ENCODE measurements at places on chromosomes 7 and 10.

GRCh38 chr7:123432601-123433000 lies 101.8 kb downstream of the IQUB start:
- no peak for DNase-seq

DNA sequence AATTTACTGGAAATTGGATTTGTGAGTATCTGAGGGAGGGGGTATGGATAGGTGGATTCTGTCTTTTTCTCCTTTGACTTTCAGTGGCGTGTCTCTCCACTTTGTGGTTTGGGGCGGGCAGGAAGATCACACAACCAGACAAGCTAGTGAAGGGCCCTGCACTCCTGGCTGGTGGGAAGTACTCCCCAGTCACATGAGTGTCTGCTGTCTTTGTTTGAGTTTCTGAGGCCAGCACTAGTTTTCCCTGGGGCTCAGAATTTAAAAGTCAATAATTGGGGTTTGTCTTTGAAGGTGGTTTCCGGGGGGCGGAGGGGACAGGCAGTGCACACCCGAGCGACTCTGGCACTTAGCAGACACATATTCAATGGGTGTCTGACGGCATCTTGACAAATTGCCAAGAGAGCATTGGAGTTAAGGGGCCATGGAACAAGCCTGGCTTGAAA lies 120.1 kb downstream of the WDFY4 start:
- DNase-seq: no peak

DNA sequence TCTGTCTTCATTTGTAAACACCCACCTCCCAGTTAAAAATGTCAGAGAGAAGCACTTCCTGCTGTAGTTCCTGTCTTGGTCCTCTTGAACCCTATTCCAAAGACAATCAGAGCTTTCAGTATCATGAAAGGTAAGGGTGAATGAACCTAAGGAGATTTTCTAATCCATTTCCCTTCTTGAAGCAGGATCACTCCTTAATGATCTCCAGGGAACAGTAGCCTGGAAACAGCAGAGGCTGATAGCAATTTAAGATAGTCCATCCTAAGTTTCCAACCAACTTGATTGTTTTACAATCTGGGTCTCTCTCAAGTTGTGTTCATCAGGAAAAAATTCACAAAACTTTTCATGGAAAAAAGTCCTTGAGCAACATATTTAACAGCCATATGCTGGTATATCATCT lies 273.6 kb downstream of the NEBL start:
- DNase-seq: no peak

- DNase-seq: no peak
These were observed 11.0 kb downstream of the PRR15 start for GRCh38 chr7:29574659-29575058.

DNA sequence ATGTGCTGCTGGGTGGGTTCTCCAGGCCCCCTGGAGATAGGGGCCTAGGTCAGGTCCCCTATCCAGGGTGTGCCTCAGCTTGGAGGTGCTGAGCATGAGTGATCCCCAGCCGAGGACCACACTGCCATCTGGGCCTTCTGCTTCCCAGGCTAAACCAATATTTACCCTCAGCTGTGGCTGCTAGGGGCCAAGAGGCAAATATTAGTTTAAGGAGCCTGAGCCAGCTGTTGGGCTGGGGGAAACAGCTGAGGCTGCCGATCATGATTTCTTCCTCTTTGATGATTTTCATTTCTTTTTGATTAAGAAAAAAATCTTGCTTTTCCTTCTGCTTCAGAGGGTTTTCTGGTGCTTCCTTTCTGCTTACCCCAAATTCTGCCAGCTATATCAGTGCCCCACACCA lies 83.4 kb downstream of the NEURL1 start:
- no peak for DNase-seq

GRCh38 chr10:50641626-50642025 lies 17.9 kb upstream of the SGMS1 start:
- DNase-seq: no peak

DNA sequence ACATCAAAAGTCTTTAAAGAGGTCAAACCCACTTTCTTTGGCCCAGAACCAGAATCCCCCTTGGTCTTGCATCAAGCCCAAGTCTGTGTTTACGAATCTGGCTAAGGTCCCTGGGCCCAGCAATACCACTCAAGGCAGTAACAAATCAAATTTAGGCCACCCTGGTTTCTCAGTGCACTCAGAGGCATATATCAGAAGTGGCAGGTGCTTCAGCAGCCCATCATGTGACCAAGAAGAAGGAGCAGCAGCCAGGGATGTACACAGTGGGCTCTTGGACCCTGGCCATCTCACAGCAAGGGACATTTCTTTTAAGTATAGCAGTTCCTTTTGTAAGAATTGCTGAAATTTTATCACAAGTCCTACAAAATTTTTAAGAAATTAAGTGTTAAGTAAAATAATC lies 7.3 kb upstream of the SLC25A13 start:
- no peak for DNase-seq

- DNase-seq: no peak
These were observed 120.3 kb upstream of the GLCCI1 start for GRCh38 chr7:7848246-7848645.
